Activated CD4-positive, CD25-positive, alpha-beta regulatory T cell treated with anti-CD3 and anti-CD28 coated beads, Interleukin-2, amount 50 U/mL, for 72 hours (primary cell): ENCODE measurements at places on chromosomes 1 and 21.

- DNase-seq: peak; percentile 13
These were observed 316.2 kb downstream of the MATN1 start for GRCh38 chr1:30406996-30407864.

- no peak for DNase-seq
These were observed 11.3 kb upstream of the RIPK4 start for GRCh38 chr21:41777951-41778815.

GRCh38 chr1:246041360-246041759 lies 465.7 kb downstream of the SMYD3 start:
- no peak for DNase-seq

DNA sequence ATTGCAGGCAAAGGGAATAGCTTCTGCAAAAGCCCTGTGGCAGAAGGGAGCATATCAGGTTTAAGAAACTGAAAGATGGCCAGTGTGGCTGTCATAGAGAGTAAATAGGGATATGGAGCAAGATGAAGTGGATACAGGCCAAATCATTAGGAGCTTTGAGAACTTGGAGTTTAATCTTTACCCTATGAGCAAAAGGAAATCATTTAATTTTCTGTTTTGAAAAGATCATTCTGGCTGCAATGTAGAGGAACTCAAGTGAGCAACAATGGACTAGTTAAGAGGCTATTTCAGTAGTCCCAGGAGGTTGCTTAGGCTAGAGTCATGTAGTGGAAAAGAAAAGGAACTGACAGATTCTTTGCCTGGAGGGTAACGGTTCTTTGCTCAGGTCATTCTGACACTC lies 47.2 kb downstream of the RAP1A start:
- DNase-seq: no peak

GRCh38 chr21:44749116-44749758 lies 37.9 kb upstream of the TSPEAR start:
- DNase-seq: no peak

DNA sequence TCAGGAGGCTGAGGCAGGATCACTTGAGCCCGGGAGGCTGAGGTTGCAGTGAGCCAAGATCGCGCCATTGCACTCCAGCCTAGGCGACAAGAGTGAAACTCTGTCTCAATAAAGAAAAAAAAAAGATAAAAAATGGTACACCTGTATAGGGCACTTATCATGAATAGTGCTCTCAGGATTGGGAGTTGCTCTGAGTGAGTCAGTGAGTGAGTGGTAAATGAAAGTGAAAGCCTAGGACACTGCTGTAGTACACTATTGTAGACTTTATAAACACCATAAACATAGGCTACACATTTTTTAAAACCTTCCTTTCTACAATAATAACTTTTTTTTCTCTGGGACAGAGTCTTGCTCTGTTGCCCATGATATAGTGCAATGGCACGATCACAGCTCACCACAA lies 16.8 kb downstream of the PHTF1 start:
- DNase-seq: no peak

GRCh38 chr1:10909697-10910680 lies 102.5 kb upstream of the TARDBP start:
- peak; percentile 71 for DNase-seq

GRCh38 chr1:237206065-237206414 lies 164.1 kb downstream of the RYR2 start:
- no peak for DNase-seq

- no peak for DNase-seq
These were observed 24.8 kb upstream of the ELOA start for GRCh38 chr1:23718482-23718881.

GRCh38 chr1:31848381-31848897 lies 32.6 kb upstream of the SPOCD1 start:
- DNase-seq: no peak

GRCh38 chr21:31503939-31504338 lies 155.6 kb upstream of the SOD1 start:
- DNase-seq: no peak

DNA sequence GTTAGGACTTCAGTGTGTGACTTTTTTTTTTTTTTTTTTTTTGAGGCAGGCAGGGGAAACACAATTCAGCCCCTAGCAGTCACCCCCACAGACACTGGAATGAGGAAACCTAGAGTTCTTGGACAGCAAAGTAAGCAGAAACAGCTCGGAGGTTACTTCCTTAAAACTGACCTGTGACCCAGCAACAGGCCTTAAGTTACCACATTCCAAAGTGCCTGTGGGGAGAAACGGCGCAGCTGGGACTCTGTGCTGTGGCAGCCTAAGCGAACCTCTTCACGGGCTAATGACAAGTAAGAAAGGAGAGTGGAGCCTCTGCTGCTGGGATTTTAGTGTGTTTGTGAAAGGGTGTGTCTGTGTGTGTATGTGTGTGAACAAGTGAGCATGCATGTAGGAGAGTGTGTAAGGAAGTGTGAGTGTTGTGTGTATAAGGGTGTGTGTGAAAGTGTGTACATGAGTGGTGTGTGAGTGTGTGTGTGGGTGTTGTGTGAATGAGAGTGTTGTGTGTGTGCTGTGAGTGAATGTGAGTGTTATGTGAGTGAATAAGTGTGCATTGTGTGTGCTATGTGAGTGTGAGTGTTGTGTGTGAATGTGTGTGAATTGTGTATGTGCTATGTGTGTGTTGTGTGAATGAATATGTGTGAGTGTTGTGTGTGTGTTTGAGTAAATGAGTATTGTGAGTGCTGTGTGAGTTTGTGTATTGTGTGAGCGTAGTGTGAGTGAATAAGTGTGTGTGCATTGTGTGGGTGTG lies 180.8 kb downstream of the BRINP2 start:
- DNase-seq: no peak

DNA sequence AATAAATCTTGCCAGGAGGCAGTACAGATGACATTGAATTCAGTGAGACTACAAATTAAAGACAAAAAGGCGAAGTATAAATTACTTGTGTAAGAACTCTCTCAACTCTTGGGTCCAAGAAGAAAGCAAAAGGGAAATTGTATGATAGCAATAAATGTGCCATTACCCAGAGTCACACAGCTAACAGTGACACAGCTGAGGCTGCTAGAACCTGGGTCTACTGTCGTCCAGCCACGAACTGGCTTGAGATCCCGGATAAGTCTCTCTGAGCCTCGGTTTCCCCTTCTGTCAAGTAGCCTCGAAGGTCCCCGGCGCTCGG lies 362 bp upstream of the ROR1 start:
- no peak for DNase-seq
